ENCODE measurements at places on chromosomes 13 and 19.

DNA sequence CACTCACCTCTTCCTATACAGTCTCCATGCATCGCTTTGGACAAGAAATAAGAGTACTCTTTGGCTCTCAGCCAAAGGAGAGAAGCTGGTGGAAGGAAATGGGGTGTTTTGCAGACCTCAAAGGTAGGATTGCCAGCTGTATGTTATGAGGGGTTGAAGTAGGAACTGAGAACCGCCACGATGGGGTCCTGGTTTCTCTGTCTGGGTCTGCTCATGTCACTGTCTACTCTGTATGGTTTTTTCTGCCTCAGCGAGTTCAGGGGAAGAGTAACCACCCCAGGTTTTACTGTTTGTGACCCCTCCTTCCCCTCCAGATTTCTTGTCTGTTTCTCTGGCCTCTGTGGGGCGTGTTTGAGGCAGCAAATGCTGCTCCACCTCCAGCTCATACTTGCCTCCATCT is 4.1 kb downstream of the ZNF805 start:
- no peak for DNase-seq

- no peak for DNase-seq
These were observed 72.8 kb downstream of the ATP11A start for GRCh38 chr13:112762690-112763080.

- DNase-seq = no peak
These were observed 103.0 kb downstream of the SUCLA2 start for GRCh38 chr13:47898080-47898479.

DNA sequence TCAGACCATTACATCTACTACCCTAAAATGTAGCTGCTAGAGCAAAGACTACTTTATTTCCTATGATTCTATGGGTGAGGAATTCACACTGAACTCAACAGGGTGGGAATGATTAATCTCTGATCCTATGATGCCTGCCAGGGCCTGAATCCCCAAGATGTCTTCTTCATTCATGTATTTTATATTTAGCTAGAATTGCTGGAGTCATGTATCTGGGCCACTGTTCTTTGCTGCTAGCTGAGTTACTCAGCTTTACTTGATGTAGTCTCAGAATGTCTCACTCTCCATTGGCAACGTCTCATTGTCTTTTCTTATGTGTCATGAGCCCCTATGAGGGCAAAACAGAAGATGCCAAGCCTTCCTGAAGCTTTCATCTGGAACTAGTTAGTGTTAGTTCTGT is 21.1 kb downstream of the ZNF582 start:
- no peak for DNase-seq

DNA sequence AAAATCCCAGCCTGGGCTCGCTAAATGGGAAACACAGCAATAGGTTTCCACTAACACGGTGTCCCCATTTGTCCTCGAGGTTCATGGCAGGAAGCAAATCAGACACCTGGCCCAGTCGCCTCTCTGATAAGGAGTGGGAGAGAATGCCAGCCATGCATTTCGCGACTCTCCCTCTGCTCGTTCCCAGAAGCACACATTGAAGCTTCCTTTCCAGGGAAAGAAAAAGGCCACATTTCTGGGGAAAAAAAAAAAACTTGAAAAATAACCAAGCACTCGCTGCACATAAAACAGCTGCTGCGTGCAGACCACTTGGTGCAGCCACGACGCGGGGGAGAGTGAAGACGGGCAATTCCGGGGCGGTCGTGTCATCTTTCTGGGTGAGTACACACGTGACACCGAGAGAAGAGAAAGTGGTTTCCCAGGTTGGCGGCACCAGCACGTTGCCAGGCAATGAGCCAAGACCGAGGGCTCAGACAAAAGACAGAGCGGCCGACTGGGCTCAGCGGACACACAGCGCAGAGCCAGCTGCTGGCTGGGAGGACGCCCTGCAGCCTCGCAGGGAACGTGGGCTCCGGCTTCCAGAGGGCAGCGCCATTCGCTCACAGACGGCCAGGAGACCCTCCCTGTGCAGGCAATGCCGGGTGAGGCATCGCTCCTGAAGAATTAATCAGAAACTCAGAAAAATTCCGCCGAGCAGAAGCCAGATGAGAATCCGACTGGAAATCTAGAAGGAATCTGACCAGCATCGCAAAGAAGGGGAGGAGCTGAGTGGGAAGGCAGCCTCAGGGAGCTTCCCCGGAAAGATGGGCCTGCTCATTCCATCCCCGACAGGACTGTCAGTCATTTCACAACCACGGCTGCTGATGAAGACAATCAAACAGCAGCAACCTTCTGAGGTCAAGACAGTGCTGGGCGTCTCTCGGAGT is 83.2 kb upstream of the IRS2 start:
- no peak for DNase-seq

- no peak for DNase-seq
These were observed 598.1 kb downstream of the TBC1D4 start for GRCh38 chr13:74883834-74884233.

- no peak for DNase-seq
These were observed 446.0 kb downstream of the EFNB2 start for GRCh38 chr13:106089261-106089980.

DNA sequence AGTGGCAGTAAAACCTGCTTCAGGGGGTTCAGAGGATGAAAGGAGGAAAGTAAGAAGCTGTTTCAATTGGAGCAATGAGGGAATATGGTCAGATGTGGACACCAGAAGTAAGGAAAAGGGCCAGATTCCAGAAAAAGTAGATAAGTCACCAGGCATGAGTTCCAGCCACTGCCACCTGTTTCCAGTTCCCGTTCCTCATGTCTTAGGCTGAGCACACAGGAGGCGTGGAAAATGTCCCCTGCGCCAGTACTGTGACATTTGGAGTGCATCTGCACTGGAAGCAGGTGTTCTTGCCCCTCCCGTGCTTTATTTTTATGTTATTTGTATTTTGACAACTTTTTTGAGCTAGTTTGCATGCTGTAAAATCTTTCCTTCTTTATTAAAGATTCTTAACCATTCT is 25.3 kb downstream of the LMO7 start:
- DNase-seq = no peak

DNA sequence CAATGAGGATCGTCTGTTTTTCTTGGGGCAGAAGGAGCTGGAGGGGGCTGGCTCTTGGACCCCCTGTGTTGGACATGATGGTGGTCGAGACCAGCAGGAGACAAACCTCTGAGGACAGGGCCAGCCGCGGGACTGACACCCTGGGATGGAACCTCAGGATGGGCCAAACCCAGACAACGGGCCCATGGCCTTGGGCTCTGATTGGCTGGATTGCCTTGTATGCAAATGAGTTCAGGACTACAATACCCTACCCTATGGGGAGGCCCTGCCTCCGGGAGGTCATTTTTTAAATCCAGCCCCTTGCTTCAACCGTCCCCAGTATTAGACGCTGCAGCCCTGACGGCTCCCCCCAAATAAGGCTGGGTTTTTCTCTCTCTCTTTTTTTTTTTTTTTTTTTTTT is 22.0 kb downstream of the SLC5A5 start:
- no peak for DNase-seq

GRCh38 chr13:29402166-29402636 is 193.3 kb downstream of the SLC7A1 start:
- DNase-seq = no peak

- DNase-seq = no peak
These were observed 385.4 kb upstream of the PRR20A start for GRCh38 chr13:56755181-56755935.

GRCh38 chr19:51779703-51780102 is 15.3 kb upstream of the FPR3 start:
- no peak for DNase-seq

DNA sequence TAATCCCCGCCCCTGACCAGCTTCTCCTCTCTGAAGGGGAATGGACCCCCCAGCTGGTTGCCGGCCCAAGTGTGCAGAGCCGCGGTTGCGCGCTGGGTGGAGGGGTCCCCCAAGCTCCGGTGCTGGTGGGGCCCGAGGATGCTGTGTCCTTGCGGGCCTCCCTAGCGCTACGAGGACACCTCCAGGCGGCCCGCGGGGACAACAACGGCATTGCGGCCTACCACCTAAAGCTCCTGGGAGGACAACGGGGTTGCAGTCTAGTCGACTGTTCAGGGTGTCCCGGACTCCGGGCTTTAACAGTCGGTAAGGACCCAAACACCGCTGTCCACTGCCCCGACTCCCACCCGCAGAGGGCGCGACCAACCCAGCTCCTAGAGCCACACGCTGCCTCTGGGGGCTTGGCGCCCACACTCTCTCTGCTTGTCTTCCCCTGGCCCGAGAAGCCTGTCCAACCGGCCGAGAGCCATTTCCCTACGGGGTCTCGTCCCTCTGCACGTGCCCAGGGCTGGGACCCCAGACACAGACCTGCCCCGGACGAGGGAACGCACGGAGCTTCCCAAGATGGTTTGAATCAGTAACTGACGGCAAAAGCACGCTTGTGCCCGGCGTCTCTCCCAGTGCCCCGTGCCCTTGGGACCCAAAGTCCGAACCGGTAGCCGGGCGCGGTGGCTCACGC is 927 bp upstream of the SDHAF1 start:
- DNase-seq = no peak

DNA sequence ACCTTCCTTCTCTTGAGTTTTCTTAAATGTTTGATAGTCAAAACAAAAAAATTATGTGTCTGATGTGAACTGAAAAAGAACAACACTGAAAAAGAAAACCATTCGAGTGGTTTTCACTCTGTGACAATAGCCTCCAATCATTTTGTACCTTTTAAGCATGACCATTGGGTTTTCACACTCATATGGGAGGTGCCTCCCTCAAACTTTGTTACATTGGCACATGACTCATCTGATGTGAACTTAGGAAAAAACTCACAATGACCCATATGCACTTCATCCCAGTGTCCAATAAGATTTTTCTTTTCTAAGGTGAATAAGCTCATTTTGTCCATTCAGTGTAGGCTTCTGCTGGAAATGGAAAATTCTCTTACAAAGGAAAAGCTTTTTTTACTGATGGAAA is 66.6 kb upstream of the XPO4 start:
- no peak for DNase-seq

DNA sequence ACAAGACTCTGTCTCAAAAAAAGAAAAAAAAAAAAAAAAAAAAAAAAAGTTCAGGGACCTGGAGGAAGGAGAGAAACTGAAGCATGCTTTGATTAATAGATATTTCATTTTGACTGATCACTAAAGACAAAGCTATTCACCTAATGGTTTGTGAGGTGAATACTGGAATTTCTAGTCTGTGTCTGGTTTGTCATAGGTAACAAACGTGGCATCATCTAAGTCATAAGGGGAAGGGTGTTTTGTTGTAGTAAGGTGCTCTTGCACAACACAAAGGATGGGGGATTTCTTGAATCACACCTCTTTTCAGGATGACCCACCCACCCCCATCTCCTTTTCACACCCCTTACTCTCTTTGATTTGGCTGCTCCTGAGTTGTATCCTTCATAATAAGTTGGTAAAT is 13.8 kb upstream of the ZNF69 start:
- DNase-seq = no peak

- no peak for DNase-seq
These were observed 18.0 kb downstream of the KLK4 start for GRCh38 chr19:50893047-50893736.

GRCh38 chr13:90968166-90968904 is 379.2 kb upstream of the MIR17HG start:
- DNase-seq = no peak

GRCh38 chr19:56319991-56320390 is 5.4 kb upstream of the ZSCAN5A start:
- no peak for DNase-seq

- no peak for DNase-seq
These were observed 882.1 kb downstream of the UQCRFS1 start for GRCh38 chr19:28330831-28331230.

GRCh38 chr19:4310247-4311121 is 6.1 kb downstream of the FSD1 start:
- DNase-seq = no peak

DNA sequence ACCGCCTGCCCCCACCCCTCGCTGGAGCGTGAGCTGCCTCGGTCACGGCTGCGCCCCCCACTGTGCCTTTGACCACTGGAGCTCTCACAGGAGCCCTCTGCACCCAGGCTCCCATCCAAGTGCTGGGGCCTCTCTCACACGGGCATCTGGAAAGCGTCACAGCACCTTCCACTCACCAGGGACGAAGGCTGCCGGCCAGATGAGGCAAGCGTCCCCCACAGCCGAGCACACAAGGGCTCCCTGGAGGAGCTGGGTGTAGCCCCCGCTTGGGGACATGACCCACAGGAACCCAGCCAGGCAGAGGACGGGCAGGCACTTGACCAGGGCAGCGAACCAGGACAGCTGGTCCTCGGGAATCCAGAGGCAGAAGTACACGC is 560 bp downstream of the TMEM86B start:
- DNase-seq = no peak

DNA sequence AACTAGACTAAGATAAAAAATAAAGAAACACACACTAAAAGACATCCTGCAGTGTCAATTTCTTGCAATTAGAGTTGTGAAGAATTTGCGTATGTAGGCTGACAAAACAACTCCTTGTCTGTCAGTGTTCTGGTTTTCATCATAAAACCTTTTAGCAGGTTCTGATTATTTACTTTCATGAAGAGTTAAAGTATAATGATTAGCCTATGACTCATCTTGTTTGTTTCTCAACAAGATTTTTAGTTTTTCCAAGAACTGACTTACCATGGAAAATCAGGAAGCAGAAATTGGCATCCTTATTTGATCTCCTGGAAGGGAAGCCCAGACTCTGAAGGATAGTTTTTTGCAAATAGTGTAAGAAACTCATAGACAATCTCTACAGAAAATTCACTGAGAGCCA is 848.7 kb upstream of the PCDH9 start:
- no peak for DNase-seq

GRCh38 chr19:39017026-39017425 is 15.3 kb downstream of the FBXO27 start:
- no peak for DNase-seq

DNA sequence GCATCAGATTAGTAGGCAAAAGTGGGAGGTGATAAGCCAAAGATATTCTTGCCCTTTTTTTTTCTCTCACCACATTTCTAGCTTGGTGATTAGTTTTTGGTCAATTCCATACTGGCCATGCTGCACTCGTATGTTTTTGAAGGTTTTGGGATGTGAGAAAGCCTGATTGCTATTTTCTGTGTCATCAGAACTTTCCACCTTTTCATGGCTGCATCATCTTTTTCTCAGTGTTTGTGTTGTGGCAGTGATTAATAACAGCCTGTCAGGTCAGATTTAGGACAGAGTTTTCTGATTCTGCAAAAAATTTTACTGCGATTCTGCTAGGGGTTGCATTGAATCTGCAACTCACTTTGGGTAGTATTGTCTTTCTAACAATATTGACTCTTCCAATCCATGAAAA is 32.9 kb downstream of the PSG1 start:
- DNase-seq = no peak

GRCh38 chr13:52868190-52868589 is 19.8 kb upstream of the PCDH8 start:
- DNase-seq = no peak

DNA sequence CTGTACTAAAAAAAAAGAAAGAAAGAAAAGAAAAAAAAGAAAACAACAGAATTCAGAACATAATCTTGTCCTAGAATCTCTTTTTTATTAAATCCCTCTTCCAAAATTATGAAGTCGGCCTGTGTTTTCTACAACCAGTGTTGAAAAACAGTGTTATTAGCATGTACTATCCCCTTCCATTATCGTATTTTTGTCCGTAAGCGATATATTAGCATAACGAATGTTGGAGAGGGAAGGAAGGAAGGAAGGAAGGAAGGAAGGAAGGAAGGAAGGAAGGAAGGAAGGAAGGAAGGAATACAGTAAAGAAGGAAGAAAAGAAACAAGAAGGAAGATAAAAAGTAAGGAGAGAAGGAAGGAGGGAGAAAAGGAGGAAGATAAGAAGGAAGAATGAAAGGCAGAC is 393.0 kb upstream of the TSHZ3 start:
- DNase-seq = no peak

- DNase-seq = no peak
These were observed 92.2 kb downstream of the TSHZ3 start for GRCh38 chr19:31257025-31257424.

GRCh38 chr13:81637457-81637856 is 1296.5 kb upstream of the SPRY2 start:
- DNase-seq = no peak
